ENCODE measurements at places on chromosomes 16 and 17.

GRCh38 chr17:43983515-43984411, 20.7 kb upstream of the NAGS start:
- DNase-seq: no peak

- no peak for DNase-seq
These were observed 1.7 kb downstream of the USP32 start for GRCh38 chr17:60390186-60390585.

DNA sequence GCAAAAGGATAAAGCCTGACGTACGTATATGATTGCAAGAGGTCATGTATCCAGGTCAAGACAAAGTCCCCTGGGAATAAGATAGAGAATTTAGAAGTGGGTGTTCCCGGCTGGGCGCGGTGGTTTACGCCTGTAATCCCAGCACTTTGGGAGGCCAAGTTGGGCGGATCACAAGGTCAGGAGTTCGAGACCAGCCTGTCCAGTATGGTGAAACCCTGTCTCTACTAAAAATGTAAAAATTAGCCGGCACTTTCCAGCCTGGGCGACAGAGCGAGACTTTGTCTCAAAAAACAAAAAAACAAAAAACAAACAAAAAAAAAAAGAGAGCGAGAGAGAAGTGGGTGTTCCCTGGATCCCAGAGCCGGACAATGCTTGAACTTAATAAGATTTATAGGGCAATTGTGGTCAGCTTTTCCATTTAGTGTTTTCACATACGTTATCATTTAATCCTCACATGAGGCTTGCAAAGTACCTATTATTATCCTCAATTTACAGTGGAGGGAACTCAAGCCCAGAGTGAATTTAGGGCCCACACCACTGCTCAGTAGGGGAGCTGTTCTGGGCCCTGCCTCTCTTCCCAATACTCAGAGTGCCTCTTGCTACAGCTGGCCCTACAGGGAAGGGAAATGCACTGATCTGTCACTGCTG, 481 bp upstream of the GLTPD2 start:
- DNase-seq: no peak

- DNase-seq: no peak
These were observed 12.7 kb downstream of the SEC14L1 start for GRCh38 chr17:77153472-77153871.

DNA sequence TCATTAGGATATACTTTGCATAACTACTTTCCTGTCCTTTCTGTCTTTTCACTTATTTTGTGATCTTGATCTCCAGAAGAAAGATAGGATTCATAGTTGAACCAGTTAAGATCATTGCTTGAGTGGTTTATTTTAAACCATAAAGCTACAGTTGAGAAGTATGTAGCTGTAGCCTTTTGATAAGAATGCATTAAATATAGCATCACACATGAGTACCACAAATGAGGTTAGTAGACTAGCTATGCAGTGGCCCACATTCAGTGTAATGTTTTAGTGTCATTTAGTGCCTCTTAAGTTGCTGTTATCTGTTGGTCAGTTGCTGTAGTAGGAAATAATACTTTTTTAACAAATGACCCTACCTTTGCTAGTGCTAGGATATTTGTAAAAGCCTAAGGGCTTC, 1.3 kb downstream of the NLK start:
- no peak for DNase-seq

- DNase-seq: no peak
These were observed 309.0 kb downstream of the CDH13 start for GRCh38 chr16:82935766-82936165.

All from stimulated activated CD4-positive, alpha-beta T cell treated with anti-CD3 and anti-CD28 coated beads, Interleukin-4, amount 100 ng/mL, for 1 hour (primary cell).